ENCODE measurements at places on chromosomes 7 and 10. TPM values are rescaled to one million over a fixed set of nuclear protein-coding genes. Genes with fewer than 3 reads are reported as not detected.

MAGI2 gene
- 14.4 TPM for total RNA-seq

RAB19 gene
- total RNA-seq: not detected

SH2D4B gene
- 0.26 TPM for total RNA-seq

TRIM50 gene
- 0.39 TPM for total RNA-seq

FAS gene
- 16.6 TPM for total RNA-seq

ZNF107 gene
- total RNA-seq: 1.8 TPM

HOXA7 gene
- total RNA-seq: 1.7 TPM

POLR2J2 gene
- 0.45 TPM for total RNA-seq

HOXA3 gene
- 16.6 TPM for total RNA-seq

MYPN gene
- 0.83 TPM for total RNA-seq

ARPC1A gene
- total RNA-seq: 101 TPM

GRCh38 chr7:134548877-134549276 lies at the start of gene AKR1B15:
AKR1B15 (plus strand) TSS chr7:134549110; CDS start chr7:134564620, 15,510 bp downstream.
- H3K27me3 ChIP-seq: no peaks in the 10 kb centered on the region
- H3K27ac ChIP-seq: peak within 1 kb of the TSS; percentile 14
- H3K36me3 ChIP-seq: no peaks in the 10 kb centered on the region
- no peak for DNase-seq
- H3K4me3 ChIP-seq: no peak within 1 kb of the TSS

DNA sequence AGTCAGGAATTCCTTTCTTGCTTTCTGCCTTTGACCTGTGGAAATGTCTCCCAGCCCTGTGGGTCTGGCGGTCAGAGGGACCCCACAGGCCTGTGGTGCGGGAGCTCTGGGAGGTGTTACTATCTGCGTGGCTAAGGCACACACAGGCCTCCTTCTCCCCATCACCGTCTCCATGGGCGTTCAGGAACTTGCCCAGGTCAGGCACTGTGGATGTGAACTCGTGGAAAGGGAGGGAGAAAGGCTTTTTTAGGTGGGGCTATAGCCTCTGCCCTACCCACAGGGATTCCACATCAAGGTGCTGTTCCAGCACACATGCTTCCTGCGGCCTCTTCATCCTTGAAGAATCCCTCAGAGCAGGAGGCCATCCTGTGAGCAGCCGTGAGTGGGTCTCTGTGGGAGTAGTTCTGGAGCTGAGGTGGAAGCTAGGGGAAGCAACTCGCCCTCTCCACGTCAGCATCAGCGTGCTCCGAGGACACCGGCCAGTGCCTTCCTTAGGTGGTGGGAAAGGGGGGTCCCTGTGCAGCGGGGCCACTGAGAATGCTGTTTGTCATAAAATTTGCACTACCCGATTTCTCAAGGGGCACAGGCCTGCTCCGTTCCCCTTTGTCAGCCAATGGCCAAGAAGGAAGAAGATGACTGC lies 7.5 kb upstream of the ATP6V0E2 start:
- no peak for DNase-seq
- no peaks in the 10 kb centered on the region for H3K4me1 ChIP-seq
- no peak overlapping the region for H3K27ac ChIP-seq
- no peaks in the 10 kb centered on the region for H3K27me3 ChIP-seq
- no peak overlapping the region for H3K4me3 ChIP-seq
- H3K36me3 ChIP-seq: peaks cover 86% of the 10 kb centered on the region

DNA sequence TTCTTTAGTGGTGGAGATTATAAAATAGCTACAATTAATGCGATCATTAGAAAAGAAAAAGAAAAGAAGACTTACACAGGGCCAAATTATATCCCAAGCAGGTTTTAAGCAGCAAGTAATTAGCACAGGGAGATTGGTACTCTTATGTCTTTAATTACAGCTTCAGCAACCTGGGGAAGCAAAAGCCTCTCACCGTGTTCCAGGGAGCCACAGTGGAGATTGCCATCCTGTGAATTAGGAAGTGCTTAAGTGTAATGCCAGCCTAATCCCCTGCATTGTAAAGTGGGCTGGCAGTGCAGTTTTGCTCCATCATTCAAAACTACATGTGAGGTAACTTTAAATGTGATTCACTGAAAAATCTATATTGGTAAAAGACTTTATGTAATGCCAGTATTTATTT lies 533.5 kb upstream of the COBL start:
- no peak overlapping the region for H3K27ac ChIP-seq
- H3K4me1 ChIP-seq: no peaks in the 10 kb centered on the region
- H3K36me3 ChIP-seq: no peaks in the 10 kb centered on the region
- no peak overlapping the region for H3K4me3 ChIP-seq

GRCh38 chr10:130064783-130065182 lies 45.8 kb downstream of the C10orf143 start:
- H3K4me1 ChIP-seq: no peaks in the 10 kb centered on the region
- peak; percentile 86 for DNase-seq
- no peak overlapping the region for H3K4me3 ChIP-seq
- H3K36me3 ChIP-seq: no peaks in the 10 kb centered on the region
- no peaks in the 10 kb centered on the region for H3K27me3 ChIP-seq

GRCh38 chr7:142568435-142569097 lies 180.7 kb upstream of the PRSS1 start:
- H3K4me3 ChIP-seq: no peak overlapping the region
- no peaks in the 10 kb centered on the region for H3K4me1 ChIP-seq
- no peaks in the 10 kb centered on the region for H3K27me3 ChIP-seq
- H3K27ac ChIP-seq: no peak overlapping the region

DNA sequence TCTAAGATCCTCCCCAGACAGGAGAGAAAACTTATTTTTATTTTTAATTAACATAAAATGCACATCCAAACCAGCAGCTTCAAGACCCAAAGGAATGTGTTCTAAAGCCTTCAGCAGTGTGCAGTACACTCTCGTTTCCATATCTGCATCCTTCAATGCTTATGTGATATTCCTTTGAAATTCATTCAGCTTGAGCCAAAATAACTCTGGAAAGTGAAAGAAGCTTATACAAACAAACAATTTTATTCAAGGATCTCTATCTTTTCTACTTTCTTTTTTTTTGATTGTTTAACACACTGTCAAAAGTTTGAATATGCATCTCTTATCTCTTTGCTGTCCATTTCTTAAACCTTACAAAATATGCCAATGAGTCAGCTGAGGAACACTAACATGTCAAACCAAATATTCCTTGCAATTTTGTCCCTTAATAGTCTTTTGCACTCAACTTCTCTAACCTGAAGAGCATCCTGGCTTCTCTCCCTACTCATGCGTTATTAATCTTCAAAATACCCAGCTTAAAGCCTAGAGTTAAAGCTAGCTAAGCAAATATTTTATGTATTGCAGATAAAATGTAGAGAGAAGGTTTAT lies 124.3 kb downstream of the THSD7A start:
- no peak for DNase-seq
- no peak overlapping the region for H3K27ac ChIP-seq
- no peaks in the 10 kb centered on the region for H3K36me3 ChIP-seq

DNA sequence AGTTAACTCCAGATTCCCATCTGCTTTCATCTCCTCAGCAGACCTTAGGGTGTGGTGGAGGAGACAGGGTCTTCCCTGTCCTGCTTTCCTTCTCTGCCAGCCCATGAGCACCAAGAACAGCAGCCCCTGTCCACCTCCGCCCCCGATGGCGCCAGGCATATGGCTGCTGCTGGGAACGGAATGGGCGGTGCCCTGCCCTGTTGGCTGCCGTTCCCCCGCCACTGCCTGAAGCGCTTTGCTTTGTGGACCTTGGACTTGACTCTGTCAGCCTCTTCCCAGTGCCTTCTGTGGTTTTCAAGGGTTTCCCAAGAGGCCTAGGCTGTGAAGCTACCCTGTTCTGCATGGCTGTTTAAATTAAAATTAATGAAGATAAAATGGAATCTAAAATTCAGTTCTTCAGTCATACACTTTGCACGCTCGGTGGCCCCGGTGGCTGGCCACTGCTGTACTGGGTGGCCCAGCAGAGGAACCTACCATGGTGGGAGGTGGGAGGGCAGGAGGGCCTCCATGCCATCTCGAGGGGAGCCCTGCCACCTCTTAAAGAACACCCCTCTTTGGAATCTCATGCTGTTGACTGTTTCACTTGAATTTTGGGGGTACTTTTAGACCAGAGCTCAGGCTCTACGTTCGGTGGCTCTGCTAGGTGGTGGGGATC lies 78.7 kb downstream of the NKX6-2 start:
- no peak for DNase-seq
- H3K27ac ChIP-seq: no peak overlapping the region
- H3K4me1 ChIP-seq: no peaks in the 10 kb centered on the region
- H3K4me3 ChIP-seq: no peak overlapping the region
- H3K27me3 ChIP-seq: no peaks in the 10 kb centered on the region
- H3K36me3 ChIP-seq: peaks cover 66% of the 10 kb centered on the region

DNA sequence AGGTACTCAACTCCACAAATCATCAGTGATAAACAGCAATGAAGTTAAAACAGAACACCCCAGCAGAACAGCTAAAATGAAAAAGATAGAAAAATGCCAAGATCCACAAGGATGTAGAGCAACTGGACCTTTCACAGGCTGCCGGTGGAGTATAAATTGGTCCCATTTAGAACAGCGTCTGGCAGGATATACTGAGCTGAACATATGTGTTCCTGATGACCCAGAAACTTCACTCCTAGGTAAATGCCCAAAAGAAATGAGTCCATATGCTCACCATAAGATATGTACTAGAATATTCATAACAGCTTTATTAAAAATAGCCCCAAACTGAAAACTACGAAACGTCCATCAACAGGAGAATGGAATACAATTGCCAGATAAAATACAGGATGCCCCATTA lies 102.4 kb downstream of the OAT start:
- no peak overlapping the region for H3K27ac ChIP-seq
- no peak overlapping the region for H3K4me3 ChIP-seq
- H3K27me3 ChIP-seq: no peaks in the 10 kb centered on the region
- no peak for DNase-seq

DNA sequence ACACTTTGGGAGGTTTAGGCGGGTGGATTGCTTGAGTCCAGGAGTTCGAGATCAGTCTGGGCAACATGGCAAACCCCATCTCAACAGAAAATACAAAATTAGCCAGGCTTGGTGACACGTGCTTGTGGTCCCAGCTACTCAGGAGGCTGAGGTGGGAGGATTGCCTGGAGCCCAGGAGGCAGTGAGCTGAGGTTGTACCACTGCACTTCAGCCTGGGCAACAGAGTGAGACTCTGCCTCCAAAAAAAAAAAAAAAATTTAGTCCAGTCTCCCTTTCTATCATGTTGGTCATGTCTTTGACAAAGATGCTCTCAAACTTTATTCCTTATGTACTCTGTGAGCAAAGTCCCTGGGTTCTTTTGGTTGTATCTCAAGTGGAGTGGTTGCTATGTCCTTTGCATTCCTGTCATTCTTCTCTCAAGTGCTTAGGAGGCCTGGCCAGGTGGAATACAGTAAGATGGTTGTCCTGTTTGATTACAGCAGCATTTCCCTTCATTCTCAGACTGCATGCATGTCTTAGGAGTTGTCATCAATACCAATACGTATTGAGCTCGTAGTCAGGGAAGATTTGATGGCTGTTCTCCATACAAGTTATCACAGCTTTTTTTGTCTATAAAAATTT lies 85.7 kb downstream of the MMRN2 start:
- no peaks in the 10 kb centered on the region for H3K36me3 ChIP-seq
- H3K4me3 ChIP-seq: no peak overlapping the region
- H3K27ac ChIP-seq: no peak overlapping the region
- DNase-seq: no peak

DNA sequence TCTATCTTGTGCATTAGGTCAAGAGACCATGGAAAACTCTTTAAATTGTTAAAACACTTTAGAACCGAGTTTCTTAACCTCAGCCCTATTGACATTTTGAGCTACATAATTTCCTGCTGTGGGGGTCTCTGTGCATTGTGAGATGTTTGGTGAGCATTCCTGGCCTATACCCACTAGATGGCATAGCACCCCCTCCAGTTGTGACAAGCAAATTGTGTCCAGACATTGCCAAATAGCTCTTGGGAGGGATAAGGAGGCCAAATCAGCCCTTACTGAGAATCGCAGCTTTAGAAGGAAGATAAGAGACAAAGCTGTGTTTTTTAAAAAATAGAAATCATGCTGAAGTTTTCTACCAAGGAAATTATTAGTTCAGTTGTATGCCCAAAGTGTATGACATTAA lies 1158.5 kb upstream of the C7orf33 start:
- DNase-seq: no peak
- H3K4me1 ChIP-seq: no peaks in the 10 kb centered on the region
- H3K36me3 ChIP-seq: no peaks in the 10 kb centered on the region

GRCh38 chr10:62422068-62422590 lies 48.0 kb downstream of the ZNF365 start:
- H3K4me3 ChIP-seq: no peak overlapping the region
- H3K27me3 ChIP-seq: no peaks in the 10 kb centered on the region
- no peak overlapping the region for H3K27ac ChIP-seq
- H3K4me1 ChIP-seq: no peaks in the 10 kb centered on the region

DNA sequence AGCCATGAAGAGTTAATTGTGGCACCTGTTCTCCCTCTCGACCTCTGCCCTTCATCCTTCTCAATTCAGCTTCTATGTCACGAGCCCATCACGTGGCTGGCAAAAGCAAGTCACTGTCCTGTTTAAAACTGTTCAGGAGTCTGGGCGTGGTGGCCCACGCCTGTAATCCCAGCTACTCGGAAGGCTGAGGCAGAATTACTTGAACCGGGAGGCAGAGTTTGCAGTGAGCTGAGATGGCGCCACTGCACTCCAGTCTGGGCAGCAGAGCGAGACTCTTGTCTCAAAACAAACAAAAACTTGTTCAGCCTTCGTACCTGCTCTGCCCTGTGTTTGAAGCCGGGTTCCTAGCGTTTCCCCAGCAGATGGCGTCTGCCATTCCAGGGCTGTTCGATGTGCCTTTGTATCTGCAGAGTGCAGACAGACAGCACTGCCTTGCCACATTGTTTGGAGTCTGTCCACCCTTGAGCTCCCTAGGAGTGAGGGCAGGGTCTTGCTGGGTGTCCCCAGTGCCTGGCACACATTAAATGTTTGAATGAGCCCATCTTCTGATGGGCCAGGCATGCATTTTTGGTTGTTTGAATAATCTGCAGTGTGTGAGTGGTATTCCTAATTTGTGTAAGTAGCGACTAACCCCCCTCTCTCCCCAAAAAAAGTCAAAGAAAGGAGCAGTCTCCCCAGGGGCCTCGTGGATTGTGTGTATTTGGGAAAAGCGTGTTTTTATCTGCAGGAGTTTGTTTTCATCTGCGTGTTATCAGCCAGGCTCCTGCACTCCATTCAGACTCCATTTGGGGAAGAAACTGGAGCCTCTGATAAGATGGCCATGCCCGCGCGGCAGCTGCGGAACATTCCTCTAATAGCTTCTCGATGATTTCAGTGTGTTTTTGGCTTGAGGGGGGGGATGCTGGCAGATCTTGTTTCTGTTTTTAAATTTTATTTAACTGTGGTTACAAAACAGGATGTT lies 61.2 kb downstream of the DNAJB6 start:
- peaks cover 49% of the 10 kb centered on the region for H3K36me3 ChIP-seq
- no peak for DNase-seq

GRCh38 chr10:120432209-120432608 lies 24.8 kb upstream of the PLPP4 start:
- no peak overlapping the region for H3K4me3 ChIP-seq
- H3K27ac ChIP-seq: no peak overlapping the region
- H3K4me1 ChIP-seq: no peaks in the 10 kb centered on the region
- H3K27me3 ChIP-seq: peaks cover 25% of the 10 kb centered on the region
- no peak for DNase-seq

- DNase-seq: no peak
- H3K4me1 ChIP-seq: no peaks in the 10 kb centered on the region
- H3K36me3 ChIP-seq: no peaks in the 10 kb centered on the region
- H3K27ac ChIP-seq: no peak overlapping the region
Observed at GRCh38 chr10:85558533-85558932, 808.1 kb downstream of the GRID1 start.

GRCh38 chr7:19117091-19117869 lies at the start of gene TWIST1:
TWIST1 (minus strand) TSS chr7:19117636; CDS start chr7:19117321, 315 bp downstream.
- no peaks in the 10 kb centered on the region for H3K27me3 ChIP-seq
- H3K36me3 ChIP-seq: no peaks in the 10 kb centered on the region
- H3K27ac ChIP-seq: peak within 1 kb of the TSS; percentile 87
- DNase-seq: no peak

- no peaks in the 10 kb centered on the region for H3K36me3 ChIP-seq
- H3K27ac ChIP-seq: peak within 1 kb of the TSS; percentile 71
- H3K4me1 ChIP-seq: peaks cover 17% of the 10 kb centered on the region
- H3K27me3 ChIP-seq: no peaks in the 10 kb centered on the region
Observed at GRCh38 chr7:83648464-83649241, at the start of gene SEMA3E. SEMA3E (minus strand) TSS chr7:83649139.

All from esophagus muscularis mucosa (tissue), 4 donors.